ENCODE measurements at places on chromosomes 2 and 18.

DNA sequence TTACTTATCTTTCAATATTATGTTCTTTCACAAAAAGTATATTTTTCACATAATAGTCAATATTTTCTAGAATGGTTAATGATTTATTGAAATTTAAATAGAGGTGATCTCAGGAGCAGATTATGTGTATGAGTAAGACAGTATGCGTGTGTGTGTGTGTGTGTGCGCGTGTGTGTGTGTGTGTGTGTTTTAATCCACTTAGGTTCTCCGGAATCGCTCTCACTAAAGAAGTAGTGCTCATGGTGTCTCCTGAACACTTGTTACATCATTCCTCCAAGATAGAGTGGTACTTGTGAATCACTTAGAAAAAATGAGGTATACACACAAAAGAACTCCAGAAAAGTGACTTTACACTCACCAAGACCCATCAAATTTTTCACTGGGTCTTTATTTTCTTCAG lies 91.0 kb upstream of the KCNH7 start:
- DNase-seq: no peak

- no peak for DNase-seq
Measured at GRCh38 chr2:217621391-217621801, 381.4 kb downstream of the TNS1 start.

- DNase-seq: no peak
Measured at GRCh38 chr2:16406496-16407289, 258.9 kb downstream of the CYRIA start.

- no peak for DNase-seq
Measured at GRCh38 chr2:235733761-235734160, 239.9 kb downstream of the AGAP1 start.

DNA sequence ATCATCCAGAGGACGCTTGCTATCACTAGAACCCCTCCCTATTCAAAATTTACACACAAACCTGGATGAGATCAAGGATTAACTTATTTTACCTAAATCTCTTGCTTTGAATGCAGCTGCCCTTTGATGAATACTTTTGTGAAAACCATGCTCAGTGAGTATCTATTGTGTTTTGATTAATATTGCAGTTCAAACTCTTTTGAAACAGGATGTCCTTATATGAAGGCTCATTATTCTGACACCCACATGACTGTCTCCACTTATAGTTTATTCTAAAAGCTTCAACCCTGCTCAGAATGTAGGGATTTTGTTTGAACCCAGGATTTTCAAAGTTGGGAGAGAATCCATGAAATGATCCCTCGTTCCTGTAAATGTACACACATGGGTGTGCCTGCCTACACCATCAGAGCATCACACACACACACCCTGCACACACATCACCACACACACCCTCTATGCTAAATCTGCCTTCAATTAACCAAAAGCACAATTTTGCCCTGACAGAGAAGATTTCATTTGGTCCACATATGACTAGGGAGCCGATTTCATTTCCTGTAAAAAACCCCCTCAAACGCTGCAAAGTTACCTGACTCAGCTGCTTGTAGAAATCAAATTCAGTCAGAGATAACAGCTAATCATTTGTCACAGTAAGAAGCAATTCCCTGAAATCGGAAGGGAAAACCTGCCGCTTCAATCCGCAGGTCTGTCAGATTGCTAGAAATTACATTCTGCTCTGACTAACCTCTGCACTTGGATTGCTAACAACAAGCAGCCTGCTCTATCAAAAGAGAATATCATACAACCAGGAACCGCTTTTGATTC lies 65.2 kb downstream of the ZEB2 start:
- no peak for DNase-seq

DNA sequence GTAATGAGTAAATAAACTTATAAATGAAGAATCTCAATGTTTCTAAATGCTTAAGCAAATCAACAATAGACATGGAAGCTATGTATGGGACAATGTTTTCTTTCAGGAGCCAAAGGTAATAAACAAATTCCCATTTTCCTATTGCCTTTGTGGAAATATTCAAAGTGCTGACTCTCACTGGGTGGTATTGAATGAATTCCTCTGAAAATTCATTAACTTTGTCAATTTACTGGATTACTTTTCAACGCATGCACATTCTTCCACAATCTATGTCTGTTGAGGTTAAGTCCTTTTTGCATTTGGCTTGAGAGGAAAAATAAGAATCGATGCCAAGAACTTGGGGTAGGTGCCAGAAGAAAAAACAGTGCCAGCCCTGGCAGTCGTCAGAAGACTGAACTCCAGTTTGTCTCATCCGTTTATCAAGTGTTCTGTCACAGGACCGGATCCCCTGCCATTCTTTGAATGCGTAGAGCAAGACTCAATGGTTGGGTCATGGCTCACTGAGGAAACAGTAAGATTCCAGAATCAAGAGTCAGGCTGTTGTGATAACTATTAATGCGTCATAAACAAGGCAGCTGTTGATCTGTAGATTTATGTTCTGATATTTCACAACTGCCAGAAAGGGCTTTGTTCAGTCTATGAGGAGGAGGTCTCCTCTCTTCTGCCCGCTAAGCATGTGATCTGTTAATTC lies 133.3 kb downstream of the GFPT1 start:
- no peak for DNase-seq

GRCh38 chr2:56812432-56812831 lies 628.6 kb downstream of the CCDC85A start:
- DNase-seq: no peak
